Stimulated activated CD8-positive, alpha-beta memory T cell treated with anti-CD3 and anti-CD28 coated beads, Interleukin-7, amount 100 ng/mL, for 24 hours (primary cell): ENCODE measurements at places on chromosomes 6 and 20.

GRCh38 chr6:6775074-6775473, 186.6 kb downstream of the LY86 start:
- no peak for DNase-seq

DNA sequence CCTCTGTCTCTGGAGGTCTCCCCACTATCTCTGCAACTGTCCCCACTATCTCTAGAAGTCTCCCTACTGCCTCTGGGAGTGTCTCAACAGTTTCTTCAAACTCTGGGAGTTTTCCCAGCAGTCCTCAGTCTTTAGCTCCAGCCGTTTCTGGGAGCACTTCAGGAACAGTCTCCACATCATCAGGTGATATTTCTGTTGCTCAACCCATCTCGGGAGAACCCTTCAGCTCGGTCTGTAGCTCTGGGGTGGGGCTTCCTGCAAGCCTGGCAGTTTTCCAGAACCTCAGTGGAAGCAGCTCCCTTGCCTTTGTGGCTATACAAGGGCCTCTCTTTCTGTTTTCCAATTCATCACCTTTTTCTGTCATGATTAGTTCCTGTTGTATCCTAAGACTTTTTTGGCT, 3.0 kb upstream of the SFTA2 start:
- DNase-seq = no peak

GRCh38 chr6:87572021-87572420, 17.8 kb downstream of the RARS2 start:
- DNase-seq = no peak

GRCh38 chr6:118815495-118815894, 78.5 kb upstream of the ASF1A start:
- DNase-seq = no peak

DNA sequence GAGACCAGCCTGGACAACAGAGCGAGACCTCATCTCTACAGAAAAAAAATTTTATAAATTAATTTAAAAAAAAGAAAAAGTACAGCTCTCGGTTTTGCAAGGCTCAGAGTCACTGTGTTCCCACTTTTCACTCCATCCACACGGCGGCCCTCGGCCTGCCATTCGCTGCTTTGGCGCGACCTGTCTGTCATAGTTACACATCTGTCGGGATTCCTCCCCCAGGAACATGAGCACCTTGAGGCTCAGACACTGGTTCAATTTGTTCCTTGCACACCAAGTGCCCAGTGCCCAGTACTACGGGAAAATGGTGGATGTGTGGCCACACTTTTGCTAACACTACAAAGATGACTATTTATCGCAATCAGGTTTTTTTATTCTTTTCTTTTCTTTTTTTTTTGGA, 8.4 kb downstream of the CTSZ start:
- no peak for DNase-seq

DNA sequence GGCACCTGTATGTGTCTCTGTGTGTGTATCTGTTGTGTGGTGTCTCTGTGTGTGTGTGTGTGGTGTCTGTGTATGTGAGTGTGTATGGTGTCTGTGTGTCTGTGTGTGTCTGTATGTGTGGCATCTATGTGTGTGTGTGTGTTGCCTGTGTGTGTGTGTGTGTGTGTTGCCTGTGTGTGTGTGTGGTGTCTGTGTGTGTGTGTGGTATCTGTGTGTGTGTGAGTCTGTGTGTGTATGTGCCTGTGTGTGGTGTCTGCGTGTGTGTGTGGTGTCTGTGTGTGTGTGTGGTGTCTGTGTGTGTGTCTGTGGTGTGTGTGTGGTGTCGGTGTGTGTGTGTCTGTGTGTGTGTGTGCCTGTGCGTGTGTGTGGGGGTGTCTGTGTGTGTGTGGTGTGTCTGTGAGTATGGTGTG, 31.7 kb upstream of the VEGFA start:
- no peak for DNase-seq

DNA sequence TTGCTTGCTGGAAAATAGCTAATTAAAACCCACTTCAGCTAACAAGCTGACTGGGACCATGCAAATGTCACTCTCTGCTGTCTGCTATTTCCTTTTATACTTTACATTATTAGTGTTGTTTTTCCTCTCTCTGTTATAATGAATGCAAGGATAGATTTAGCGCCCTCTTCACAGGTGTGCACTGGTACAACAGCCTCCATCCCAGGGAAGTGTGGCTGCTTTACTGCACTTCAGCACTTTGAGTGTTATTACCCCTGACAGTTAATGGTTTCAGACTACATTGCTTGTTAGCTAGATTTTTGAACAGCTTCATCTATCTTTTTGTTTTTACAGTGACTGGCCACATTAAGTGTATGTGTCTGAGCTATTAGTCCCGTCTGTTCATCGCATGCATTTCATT, 405.7 kb downstream of the RNF144B start:
- DNase-seq = no peak

DNA sequence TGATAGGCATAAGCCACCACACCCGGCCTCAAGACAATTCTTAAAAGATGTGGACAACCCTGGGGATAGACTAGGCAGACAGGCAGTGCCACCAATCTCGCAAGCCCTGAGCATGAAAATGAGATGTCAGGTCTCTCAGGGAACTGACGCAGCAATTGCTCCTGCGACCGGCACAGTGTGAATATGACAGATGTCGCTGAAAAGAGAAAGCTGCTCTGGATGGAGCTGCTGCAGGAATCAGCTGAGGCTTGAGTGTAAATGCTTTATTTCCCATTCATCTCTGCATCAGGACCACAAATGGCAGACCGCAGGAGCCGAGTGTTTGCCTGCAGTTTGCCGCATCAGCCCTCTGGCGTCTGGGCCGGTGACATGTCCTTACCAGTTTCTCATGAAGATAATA, 68.4 kb downstream of the TFAP2C start:
- no peak for DNase-seq

DNA sequence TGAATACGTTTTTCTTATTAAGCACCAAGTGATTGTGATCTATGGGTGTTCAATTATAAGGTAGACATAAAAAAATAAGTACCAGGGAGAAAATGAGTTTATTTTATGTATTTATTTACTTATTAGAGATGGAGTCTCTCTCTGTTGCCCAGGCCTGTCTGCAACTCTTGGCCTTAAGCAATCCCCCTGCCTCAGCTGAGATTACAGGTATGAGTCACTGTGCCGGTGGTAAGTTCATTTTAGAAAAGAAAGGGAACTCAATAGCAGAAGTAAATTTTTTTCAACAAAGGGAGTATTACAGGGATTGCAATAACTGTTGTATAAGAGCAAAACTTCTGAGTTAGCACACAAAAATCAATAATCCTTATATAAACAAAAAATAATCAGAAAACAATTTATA, 98.7 kb upstream of the FUT9 start:
- no peak for DNase-seq

DNA sequence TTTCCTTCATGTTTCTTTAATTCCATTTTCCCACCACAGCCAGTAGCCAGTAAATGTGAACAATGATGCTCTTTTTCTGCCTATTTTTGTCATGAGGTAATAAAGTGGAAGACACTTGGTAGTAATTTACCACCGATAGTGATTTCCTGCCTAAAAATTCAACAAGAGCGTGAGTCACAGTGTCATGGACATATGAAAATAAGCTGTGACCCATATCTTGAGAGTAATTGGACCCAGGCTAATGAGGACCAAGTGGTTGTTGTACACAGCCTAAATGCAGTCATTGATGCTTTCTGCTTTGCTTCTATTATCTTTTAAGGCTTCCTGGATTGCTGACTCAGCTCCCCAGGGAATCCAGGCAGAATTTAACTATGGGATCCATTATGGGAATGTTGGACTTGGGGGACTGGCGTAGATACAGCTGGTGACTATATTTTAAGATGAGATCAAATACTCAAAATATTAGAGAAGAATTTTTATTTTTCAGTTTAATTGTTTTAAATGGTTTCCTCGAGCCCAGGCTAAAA, 265.9 kb upstream of the FERMT1 start:
- no peak for DNase-seq

GRCh38 chr6:93896081-93896480, 476.7 kb upstream of the EPHA7 start:
- no peak for DNase-seq

GRCh38 chr6:83470001-83470400, 39.1 kb upstream of the ME1 start:
- DNase-seq = no peak

- DNase-seq = no peak
Observed at GRCh38 chr6:75874224-75874623, 125.2 kb downstream of the MYO6 start.

GRCh38 chr6:160069459-160069858, 52.2 kb upstream of the SLC22A1 start:
- DNase-seq = no peak

- no peak for DNase-seq
Observed at GRCh38 chr20:61300709-61301108, 48.6 kb downstream of the CDH4 start.

DNA sequence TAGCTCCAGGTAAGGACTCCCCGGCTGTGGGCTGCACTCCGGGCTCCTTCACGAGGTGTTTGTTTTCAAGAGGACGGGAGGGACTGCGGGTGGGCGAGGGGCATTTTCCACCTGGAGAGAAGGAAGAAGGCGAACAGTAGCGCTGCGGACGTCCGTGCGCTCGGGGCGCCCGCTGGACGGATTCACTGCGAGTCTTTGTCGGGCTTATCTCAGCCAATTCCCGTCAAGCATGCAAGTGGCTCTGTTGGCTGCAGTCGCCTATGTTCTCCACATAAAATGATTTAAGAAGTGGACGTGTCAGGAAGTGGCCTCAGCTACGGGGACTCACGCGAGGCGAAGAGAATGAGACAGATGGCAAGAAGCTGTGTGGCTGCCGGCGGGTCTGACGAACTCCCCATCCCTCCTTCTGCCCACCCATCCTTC, 332 bp downstream of the GRIK2 start:
- DNase-seq = no peak

DNA sequence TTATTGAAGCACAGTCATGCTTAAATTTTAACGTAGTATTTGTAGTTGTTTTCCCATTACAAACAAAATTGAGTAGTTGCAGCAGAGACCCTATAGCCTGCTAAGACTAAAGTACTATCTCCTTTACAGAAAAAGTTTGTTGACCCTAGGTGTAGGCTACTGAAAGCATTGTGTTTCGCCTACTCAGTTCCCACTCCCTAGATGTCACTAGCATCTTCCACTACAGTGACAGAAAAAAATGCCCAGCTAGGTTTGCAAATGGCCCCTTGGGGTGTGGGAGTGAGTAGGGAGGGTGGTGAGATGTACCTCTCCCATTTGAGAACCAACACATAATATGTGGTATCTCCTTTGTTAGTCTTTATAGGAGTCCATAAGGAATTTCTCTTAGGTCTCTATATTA, 34.5 kb downstream of the UBR2 start:
- DNase-seq = no peak

DNA sequence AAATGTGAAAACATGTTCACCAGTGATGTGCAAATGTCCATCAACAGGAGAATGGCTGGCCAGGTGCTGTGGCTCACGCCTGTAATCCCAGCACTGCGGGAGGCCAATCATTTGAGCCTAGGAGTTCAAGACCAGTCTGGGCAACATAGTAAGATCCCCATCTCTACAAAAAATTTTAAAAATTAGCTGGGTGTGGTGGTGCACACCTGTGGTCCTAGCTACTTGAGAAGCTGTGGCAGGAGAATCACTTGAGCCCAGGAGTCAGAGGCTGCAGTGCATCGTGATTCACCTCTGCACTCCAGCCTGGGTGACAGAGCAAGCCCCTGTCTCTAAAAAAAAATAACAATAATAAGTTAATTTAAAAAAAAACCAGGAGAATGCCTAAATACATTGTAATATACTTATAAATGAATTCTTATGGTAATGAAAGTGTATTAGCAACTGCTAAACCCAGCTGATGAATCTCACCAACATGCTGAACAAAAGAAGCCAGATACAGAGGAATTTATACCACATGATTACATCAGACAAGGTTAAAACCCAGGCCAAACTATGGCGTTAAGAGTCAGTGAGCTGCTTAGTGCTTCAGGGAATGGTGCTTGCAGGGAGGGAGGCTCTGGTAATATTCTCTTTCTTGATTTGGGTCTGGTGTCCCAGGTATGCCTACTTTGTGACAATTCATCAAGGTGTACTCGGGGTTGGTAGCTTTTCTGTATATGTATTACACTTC, 36.4 kb downstream of the RPP40 start:
- no peak for DNase-seq

- DNase-seq = no peak
Observed at GRCh38 chr20:37298190-37298939, 8.9 kb downstream of the MANBAL start.

- DNase-seq = peak; percentile 41
Observed at GRCh38 chr20:49594143-49594930, 26.4 kb upstream of the PTGIS start.

GRCh38 chr6:40042232-40042631, 108.0 kb upstream of the MOCS1 start:
- DNase-seq = no peak

DNA sequence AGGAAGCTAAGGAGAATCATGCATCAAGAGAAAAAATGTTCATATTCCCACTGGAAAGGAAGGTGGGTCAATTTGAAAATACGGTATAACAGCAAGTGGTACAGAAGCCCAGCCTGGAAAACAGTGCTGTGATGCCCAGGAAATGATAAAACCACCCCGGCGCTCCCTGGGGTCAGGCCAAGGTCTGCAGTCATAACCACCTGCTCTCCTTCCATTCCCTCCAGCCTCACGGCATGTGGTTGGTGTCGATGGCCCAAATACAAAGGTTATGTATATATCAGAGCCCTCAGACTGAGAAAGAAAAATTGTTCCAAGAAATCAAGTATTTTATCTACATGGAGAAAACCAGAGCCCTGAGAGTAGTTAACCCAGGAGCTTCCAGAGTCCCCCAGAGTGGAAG, 208.1 kb upstream of the CDYL start:
- no peak for DNase-seq

- DNase-seq = no peak
Observed at GRCh38 chr6:117555262-117555849, 47.0 kb downstream of the GOPC start.

- DNase-seq = no peak
Observed at GRCh38 chr6:31573239-31574105, 1.4 kb downstream of the LTA start.

DNA sequence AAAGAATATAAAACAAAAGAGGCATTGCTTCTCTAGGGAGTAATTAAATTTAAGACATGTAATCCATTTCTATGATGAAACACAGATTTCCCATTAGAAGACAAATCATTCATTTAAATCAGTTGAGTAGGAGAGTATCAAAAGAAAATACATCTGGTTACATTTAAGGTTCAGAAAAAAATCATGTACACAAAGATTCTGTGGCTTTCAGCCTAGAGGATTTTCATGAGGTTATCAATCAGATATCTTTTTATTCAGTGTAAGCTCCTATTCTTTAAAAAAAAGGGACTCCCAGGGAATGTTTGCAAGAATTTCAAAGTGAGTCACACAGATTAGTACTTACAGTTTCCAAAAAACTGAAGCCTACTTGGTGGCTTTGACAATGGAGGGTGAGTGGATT, 24.9 kb downstream of the COL21A1 start:
- DNase-seq = no peak

DNA sequence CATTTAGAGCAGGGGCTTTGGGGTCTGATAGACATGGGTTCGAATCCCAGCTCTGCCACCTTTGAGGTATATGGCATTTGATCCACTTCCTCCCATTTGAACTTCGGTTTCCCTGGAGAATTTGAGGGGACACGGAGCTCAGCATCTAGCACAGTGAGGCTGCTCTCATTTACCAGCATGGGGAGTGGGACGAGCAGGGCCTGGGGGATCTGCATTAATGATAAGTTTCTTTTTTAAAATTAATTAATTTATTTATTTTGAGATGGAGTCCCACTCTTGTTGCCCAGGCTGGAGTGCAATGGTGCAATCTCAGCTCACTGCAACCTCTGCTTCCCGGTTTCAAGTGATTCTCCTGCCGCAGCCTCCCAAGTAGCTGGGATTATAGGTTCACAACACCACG, 52.6 kb downstream of the VSTM2L start:
- DNase-seq = no peak
